ENCODE measurements at places on chromosomes 5 and 9.

DNA sequence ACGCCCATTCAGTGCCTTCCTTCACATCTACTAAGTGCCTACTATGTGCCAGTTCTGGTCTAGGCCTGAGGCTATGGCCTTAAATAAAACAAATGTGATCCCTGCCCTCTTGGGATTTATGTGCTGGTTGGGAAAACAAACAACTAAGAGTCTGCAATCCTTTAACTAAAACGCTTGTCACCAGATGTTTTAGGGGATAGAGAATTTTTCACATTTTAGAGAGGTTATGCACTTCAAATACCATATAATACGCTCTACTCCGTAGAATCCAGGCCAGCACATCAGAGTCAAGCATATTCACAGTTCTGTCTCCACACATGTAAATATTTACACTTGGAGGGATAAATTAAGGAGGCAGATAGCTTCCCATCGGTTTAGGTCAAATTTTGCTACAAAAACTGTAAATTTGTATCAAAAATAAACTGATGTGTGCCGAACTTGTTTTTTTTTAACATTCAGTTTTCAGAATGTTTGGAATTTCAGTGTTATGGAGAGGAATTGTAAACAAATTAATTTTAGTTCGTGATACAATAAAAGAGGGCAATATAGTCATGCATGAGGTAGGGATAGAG lies 22.0 kb upstream of the ADRA1B start:
- no peak overlapping the region for H3K4me3 ChIP-seq
- DNase-seq: no peak
- no peaks in the 10 kb centered on the region for H3K27me3 ChIP-seq
- no peak overlapping the region for H3K27ac ChIP-seq

DNA sequence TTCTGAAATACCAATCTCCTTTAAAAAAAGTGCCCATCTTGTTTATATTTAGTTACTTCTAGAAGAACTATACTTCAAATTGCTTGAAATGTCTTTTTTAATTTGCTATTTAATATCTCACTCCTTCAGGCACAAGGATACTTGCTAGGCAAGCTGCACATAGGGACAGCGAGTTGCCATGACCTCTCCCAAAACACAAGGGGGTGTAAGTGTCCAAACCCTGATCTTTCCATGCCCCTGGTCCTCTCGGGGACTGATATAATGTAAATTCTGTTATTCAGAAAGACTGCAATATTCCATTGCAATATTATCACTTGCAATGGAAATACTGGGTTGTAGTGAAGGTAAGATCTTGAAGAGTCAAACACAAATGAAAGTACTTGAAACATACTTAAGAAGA lies 480.4 kb downstream of the CETN3 start:
- H3K27ac ChIP-seq: no peak overlapping the region
- DNase-seq: peak; percentile 12
- no peak overlapping the region for H3K4me3 ChIP-seq

- H3K27ac ChIP-seq: no peak overlapping the region
- no peaks in the 10 kb centered on the region for H3K4me1 ChIP-seq
- no peaks in the 10 kb centered on the region for H3K36me3 ChIP-seq
- no peaks in the 10 kb centered on the region for H3K27me3 ChIP-seq
- H3K4me3 ChIP-seq: no peak overlapping the region
These were observed 95.7 kb upstream of the ALDH1B1 start for GRCh38 chr9:38296807-38297206.

GRCh38 chr5:153480401-153480800 lies 10.1 kb upstream of the GRIA1 start:
- no peaks in the 10 kb centered on the region for H3K27me3 ChIP-seq
- H3K4me3 ChIP-seq: no peak overlapping the region
- DNase-seq: no peak
- no peak overlapping the region for H3K27ac ChIP-seq
